ENCODE measurements at places on chromosomes 1 and 21.

- DNase-seq = no peak
Observed at GRCh38 chr1:41272601-41273000, 30.5 kb upstream of the SCMH1 start.

DNA sequence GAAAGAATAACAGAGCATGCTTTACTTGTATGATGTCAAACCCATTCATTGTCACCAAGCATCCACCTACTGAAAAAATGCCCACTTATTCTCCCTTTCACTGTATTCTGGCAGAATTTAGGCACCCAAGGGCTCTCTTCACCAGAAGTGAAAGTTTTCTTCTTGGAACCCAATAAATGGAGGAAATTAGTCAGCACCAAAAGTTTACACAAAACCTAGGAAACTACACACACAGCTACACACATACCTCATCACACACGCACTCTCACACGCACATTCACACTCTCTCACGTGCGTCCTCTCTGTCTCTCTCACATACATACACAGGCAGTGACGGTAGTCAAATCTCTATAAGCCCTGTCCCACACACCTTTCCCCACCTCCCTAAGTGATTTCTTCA lies 37.6 kb downstream of the MCOLN2 start:
- no peak for DNase-seq

- DNase-seq = no peak
Observed at GRCh38 chr21:45457161-45457831, 52.3 kb downstream of the COL18A1 start.

GRCh38 chr1:75952016-75952415 lies 19.8 kb upstream of the ASB17 start:
- no peak for DNase-seq

GRCh38 chr21:17462276-17462981 lies 50.4 kb upstream of the CXADR start:
- no peak for DNase-seq

DNA sequence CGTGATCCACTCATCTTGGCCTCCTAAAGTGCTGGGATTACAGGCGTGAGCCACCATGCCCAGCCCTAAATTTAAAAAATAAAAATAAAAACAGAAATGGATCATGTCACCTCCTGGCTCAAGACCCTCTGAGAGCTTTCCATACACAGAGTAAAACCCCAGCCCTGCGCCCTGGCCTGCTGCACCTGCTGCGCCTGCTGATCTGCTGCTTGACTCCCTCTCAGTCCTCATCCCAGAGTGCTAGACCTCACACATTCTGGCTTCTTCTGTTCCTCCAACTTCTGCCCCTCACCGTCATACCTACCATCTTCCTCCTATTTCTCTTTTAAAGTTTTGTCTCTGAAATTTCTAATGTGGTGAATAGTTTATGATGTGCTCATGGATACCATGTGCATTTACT lies 42.7 kb upstream of the DIPK1A start:
- no peak for DNase-seq
